ENCODE measurements at places on chromosomes 16 and 17. TPM values are rescaled to one million over a fixed set of nuclear protein-coding genes. Genes with fewer than 3 reads are reported as not detected.

Gene RDM1
- total RNA-seq: 5.7 TPM

Gene TBX4
- total RNA-seq: not detected

Gene SGSH
- 31.8 TPM for total RNA-seq

Gene NPIPB8
- total RNA-seq: not detected

Gene TSC2
- total RNA-seq: 180 TPM

Gene USP43
- total RNA-seq: 2.0 TPM

Gene HS3ST2
- not detected for total RNA-seq

Gene DNAAF8
- 0.68 TPM for total RNA-seq

Gene PPP1R27
- not detected for total RNA-seq

Gene MT3
- total RNA-seq: not detected

Gene CDH8
- 7.1 TPM for total RNA-seq

Gene VPS35L
- 63.6 TPM for total RNA-seq

Gene SEZ6
- total RNA-seq: 0.30 TPM

Gene ARHGAP44
- total RNA-seq: 6.5 TPM

Gene CLEC19A
- not detected for total RNA-seq

Gene SNAI3
- not detected for total RNA-seq

Gene GNGT2
- total RNA-seq: not detected

Gene CIAPIN1
- 103 TPM for total RNA-seq

Gene TNFSF13
- 0.86 TPM for total RNA-seq

Gene CNGB1
- 0.21 TPM for total RNA-seq

Gene OR2C1
- 0.16 TPM for total RNA-seq

Data from neural crest cell (in vitro differentiated cells).